ENCODE measurements at places on chromosomes 13 and 19.

DNA sequence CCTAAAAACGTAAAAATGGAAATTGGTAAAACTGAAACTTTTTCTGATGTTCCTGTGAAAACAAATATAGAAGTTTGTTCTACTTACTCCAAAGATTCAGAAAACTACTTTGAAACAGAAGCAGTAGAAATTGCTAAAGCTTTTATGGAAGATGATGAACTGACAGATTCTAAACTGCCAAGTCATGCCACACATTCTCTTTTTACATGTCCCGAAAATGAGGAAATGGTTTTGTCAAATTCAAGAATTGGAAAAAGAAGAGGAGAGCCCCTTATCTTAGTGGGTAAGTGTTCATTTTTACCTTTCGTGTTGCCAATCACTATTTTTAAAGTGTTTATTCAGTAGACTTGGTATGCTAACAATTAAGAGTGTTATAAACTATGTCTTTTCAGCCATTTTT is 25.6 kb downstream of the BRCA2 start:
- DNase-seq: no peak

GRCh38 chr13:98428256-98428966 is 148.5 kb downstream of the STK24 start:
- DNase-seq: no peak

DNA sequence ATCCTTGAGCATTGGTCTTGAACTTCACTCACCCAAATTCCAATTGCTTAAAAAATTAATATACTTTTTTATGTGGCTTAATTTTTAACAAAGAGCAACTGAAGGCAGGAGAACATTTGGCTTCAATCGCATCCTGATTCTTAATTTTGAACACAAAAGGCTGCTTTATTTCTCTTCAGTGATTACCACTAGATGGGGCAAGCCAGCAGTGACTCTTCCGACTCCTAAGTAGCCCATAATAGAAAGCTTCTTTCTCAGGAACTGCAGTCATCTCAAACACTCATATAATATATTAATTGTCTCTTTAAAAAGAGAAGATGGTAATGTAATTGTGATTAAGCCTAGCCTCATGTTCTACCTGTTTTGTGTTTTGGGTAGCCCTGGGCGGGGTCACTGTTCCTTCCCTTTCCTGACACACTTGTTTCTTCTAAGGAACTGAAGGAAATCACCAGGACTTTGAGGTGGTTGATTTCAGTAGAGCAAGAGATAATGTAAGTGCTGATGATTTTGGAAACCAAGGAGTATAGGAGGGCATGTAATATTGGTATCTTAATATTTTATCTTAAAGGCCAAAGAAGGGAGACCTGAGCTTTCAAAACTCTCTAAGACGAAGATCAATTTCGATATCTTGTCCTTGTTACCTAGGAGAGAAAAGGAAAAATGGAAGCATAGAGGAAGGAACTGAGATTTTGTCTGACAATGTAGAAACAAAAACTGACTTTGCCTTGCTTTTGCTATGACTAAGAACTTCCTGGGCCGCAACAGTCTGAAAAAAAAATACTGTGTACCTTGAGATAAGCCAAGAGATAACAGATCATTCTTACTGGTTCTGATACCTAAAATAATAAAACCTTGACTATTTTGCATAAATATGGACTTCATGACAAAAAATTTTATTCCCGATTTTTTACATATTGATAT is 73.1 kb downstream of the TNFSF13B start:
- no peak for DNase-seq

- no peak for DNase-seq
These were observed 64.8 kb downstream of the IPO5 start for GRCh38 chr13:98018293-98018692.

GRCh38 chr19:29966588-29967249 is 24.7 kb downstream of the URI1 start:
- no peak for DNase-seq

- no peak for DNase-seq
These were observed 1643.2 kb upstream of the PRR20A start for GRCh38 chr13:55497486-55497885.

DNA sequence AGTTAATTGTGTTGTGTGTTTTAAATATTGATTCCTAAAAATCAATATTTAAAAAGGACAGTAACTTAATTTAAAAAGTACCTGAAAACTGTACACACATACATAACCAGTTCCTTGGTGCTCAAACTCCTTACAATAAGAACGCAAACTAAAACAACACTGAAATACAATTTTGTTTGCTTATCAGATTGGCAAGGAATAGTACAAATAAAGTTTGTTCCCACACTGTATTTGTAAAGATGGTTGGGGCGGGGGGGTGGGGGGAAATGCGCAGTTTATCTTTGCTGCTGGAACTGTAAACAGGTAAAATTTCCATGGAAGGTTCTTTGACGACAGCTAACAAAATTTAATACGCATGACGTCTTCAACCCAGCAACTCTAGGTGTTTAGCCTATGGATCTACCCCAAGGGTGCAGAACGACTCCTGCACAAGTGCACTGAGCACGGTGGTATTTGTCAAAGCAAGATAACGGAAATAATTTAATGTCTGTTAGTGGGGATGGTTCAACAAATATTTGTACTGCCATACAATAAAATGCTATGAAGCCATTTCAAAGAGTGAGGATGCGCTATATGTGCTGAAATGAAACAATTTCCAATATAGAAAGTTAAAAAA is 96.5 kb downstream of the ING1 start:
- no peak for DNase-seq

DNA sequence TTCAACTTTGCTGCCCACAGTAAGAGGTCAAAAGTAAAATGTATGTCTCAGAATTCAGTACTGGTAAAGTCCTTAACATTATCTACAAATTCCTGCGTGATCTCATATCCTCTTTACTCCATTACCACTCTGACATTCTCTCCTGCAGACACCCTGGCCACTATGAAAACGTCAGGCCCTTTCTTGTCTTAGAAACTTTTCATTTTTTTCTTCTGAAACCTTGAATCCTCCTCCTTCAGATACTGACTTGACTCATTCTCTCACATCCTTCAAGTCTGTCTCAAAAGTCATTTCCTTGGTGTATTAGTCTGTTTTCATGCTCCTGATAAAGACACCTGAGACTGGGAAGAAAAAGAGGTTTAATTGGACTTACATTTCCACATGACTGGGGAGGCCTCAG is 262.3 kb downstream of the POU4F1 start:
- no peak for DNase-seq

DNA sequence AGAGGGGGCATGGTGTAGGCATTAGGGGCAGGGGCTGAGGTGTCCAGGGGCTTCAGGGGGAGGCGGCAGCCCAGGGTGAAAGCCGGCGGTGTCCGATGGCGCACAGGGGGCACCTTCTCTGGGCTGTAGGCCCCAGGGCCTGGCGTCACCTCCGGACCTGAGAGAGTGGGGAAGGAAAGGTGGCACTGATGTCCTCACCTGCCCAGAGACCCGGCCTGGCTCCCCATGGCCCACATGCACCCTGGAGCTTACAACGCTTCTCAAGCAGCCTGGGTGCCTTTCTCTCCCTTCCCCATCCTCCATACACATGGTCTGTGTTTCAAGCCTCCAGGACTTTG is 3.3 kb upstream of the SHC2 start:
- no peak for DNase-seq

Data from HFF-Myc (cell line).